ENCODE measurements at places on chromosomes 5 and 9. TPM values are rescaled to one million over a fixed set of nuclear protein-coding genes. Genes with fewer than 3 reads are reported as not detected.

- H3K4me1 ChIP-seq = peaks cover 10% of the 10 kb centered on the region
- no peak overlapping the region for H3K27ac ChIP-seq
- H3K4me3 ChIP-seq = no peak overlapping the region
- DNase-seq = no peak
- no peaks in the 10 kb centered on the region for H3K27me3 ChIP-seq
Observed at GRCh38 chr9:124279531-124280175, 21.9 kb downstream of the NEK6 start.

- no peaks in the 10 kb centered on the region for H3K4me1 ChIP-seq
- H3K36me3 ChIP-seq = no peaks in the 10 kb centered on the region
- H3K27ac ChIP-seq = no peak overlapping the region
- no peak overlapping the region for H3K4me3 ChIP-seq
- no peaks in the 10 kb centered on the region for H3K27me3 ChIP-seq
- DNase-seq = no peak
Observed at GRCh38 chr9:37273595-37273994, 148.9 kb upstream of the GRHPR start.

DNA sequence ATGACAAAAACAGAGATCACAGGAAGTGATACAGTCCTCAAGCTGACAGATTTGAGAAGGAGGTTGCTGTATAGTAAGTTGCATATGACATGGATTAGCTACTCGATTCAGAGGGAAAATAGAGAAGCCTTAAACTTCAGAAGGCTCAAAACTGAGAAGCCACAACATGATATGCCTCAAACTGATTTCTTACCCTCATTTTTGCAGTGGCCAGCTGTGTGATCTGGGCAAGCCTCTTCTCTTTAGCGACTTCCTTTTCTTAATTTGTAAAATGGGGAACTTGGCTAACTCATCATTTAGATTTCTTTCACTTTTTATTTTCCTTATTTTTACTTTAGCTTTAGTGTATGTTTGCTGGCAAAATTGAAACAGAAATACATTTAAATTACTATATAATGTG, 421.1 kb downstream of the KIF4B start:
- no peak overlapping the region for H3K4me3 ChIP-seq
- H3K4me1 ChIP-seq = no peaks in the 10 kb centered on the region

Gene GFI1B
- total RNA-seq = 0.67 TPM

Gene TAS2R1
- total RNA-seq = not detected

Measured in T-cell (primary cell).